GOT3 (cell line): ENCODE measurements at places on chromosomes 12 and 14.
A peak's percentile ranks its signal among the peaks of the same experiment; 100 is the strongest.

GRCh38 chr14:45261209-45261608 is 8.2 kb upstream of the MIS18BP1 start:
- DNase-seq = no peak

DNA sequence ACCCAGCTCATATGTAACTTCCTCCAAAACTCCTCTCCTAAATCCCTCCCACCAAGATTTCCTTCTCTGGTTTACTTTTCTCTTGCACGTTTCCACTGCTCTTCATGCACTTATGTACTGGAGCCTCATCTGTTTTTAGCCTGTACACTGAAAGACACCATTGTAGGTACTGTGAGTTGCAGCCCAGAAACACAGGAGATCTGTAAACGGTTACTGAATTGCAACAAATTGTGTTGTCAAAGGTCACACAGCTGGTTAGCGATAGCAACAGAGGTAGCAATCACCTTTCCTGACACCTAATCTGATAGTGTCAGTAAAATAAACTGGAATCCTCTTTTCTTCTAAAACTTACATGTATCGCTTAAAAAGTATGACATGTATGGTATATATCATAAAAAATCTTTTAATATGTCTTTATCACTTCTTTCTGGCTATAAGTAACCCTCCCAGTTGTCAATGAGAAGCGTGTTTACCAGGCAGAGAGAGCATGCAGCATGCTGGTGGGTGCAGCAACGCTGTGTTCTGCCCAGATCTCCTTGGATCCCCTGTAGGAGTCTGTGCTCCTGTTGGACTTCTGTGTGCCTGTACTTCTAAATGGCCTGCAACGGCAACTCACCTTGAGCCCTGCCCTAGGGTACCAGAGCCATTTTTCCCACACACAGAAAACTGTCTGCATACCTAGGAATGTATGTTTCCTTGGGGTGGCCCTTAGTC is 121.5 kb upstream of the CPM start:
- DNase-seq = no peak

DNA sequence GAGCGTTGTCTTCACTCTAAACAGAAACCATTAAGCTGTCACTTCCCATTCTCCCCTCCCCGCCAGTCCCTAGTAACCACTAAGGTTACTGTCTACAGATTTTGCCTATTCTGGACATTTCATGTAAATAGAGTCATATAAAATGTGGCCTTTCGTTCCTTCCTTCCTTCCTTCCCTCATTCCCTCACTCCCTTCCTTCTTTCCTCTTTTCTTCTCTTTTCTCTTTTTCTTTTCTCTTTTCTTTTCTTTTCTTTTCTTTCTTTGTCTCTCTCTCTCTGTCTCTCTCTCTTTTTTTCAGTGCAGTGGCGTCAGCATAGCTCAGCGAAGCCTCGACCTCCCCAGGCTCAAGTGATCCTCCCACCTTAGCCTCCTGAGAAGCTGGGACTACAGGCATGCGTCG is 37.8 kb downstream of the HCAR2 start:
- DNase-seq = no peak

DNA sequence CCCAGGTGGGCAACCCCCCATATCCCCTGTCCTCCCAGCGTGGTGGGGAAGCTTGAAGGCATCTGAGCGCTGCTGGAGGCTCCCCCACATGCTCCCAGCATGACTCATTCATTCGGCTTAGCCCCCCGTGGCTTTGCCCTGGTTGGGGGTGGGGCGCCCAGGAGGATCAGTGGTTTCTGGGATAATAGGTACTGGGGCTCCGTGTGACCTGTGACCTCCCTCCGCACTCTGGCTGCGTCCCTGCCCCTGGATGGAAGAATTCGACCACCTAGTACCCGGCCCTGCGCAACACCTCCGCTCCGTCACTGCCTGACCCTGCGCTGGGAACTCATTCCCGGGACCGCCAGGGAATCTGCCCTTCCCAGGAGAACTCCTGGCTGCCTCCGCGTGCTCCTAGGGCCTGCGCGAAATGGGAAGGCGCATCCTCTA is 120.1 kb downstream of the AACS start:
- DNase-seq = no peak

GRCh38 chr12:67594888-67595287 is 53.7 kb upstream of the DYRK2 start:
- no peak for DNase-seq

DNA sequence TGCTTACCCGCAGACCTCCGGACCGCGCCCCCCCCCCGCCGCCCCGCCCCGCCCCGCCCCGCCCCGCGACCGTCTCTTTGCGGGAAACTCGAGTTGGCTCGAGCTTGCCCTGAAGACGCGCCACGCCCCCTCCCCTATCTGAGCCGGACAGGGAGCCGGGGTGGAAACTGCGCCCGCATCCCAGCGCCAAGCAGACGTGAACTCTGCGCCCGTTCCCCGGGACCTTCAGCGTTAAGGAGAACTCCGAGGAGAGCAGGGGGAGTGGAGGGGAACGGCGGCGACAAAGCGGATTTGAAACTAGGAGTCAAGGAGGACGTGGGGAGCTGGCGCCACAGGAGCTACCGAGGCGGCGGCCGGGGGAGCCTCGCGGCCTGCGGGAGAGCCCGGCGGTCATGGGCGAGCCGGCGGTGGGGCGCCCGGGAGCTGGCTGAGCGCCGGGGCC is at the start of gene KCNK13:
KCNK13 (plus strand) TSS at position 310 of the 442 bp plus-strand sequence. CDS start 212 bp downstream, outside the sequence.
- no peak for DNase-seq

DNA sequence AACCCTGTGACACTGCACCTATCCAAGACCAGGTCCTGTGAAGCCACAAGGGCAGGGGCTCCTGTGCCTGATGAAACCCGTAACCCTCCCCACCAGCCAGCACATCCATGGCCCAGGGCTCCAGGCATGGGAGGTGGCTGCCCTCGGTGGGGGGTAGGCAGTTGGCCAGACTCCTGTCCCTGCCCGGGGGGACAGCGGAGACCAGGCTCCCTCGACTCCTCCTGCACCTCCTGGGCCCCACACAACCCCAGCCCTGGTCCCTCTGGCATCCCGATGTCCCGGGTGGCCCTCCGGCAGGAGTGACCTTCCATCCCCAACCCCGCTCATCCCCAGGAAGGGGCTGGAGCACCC is 11.4 kb downstream of the AKT1 start:
- DNase-seq = no peak

GRCh38 chr12:51262758-51263177 is 7.4 kb downstream of the SMAGP start:
- DNase-seq = peak; percentile 23

DNA sequence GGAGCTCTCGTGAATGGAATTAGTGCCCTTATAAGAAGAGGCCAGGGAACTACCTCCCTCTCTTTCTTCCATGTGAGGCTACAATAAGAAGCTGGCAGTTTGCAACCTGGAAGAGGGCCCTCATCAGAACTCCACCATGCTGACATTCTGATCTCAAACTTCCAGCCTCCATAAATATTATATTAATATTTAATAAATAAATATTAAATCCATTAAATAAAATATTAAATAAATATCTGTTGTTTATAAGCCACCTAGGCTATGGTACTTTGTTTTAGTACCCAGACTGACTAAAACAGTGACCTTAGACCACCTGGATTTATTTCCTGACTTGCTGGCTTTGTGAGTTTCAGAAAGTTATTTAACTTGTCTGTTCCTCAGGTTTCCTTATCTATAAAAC is 49.9 kb downstream of the ZNF641 start:
- DNase-seq = no peak

GRCh38 chr12:75581515-75581914 is 70.1 kb upstream of the KRR1 start:
- DNase-seq = no peak

DNA sequence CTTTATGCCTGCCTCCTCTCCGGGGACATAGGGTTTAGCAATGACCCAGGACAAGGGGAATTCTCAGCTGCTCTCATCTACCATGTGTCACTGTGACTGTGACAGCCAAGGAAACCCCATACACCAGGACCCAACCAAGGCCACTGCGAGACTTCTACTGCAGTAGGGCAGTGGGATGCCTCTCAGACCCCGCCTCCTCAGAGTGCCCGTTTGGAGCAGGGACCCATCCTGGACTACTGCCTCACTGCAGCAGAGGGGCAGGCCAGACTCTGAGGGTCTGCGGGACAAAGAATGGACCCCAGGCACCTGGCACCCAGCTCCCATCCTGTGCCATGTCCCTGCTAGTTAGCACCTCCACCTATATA is 71.3 kb upstream of the DDX11 start:
- DNase-seq = no peak

DNA sequence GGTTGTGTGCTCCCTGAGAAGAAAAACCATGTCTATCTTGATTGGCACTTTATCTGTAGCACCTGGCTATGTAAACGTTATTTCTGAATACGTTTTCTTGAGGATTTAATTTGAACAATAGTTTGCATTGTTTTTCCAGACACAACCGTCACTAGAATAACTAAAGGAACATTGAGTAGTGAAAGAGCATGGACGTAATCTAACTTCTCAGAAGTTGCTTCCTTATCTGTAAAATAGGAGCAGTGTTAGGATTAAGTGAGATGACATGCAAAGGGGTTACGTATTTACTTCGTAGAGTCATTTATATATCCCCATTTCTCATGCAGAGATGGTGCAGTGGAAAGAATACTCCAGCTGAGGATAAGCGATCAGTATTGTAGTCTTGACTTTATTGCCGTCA is 8.1 kb downstream of the AEBP2 start:
- no peak for DNase-seq

DNA sequence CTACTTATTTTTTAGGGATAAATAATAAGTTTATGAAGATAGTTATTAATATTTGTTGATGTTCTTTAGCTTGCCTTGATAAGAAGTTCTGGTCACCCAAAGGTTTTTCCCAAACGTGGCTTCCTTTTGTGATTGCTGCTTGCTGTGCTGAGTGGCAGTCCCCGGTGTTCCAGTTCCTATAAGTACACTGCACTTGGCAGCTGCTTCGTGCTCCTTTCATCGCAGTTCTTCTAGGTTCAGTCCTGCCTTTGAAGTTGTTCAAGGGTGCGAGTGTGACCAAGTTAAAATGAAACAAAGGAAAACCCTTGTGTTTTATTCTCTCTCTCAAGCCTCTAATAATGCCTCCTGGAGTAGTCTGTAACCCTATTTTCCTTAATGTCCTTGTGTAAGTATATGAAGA is 128.5 kb upstream of the ATF1 start:
- no peak for DNase-seq

- no peak for DNase-seq
These were observed 882.3 kb downstream of the RPS29 start for GRCh38 chr14:48703728-48704467.

- no peak for DNase-seq
These were observed 49.3 kb downstream of the TMEM30B start for GRCh38 chr14:61231810-61232209.

GRCh38 chr14:55248411-55248810 is 22.8 kb upstream of the FBXO34 start:
- DNase-seq = no peak

- no peak for DNase-seq
These were observed 219.8 kb downstream of the RPS29 start for GRCh38 chr14:49366416-49366815.

- DNase-seq = no peak
These were observed 1076.1 kb downstream of the VRK1 start for GRCh38 chr14:97873291-97873690.

DNA sequence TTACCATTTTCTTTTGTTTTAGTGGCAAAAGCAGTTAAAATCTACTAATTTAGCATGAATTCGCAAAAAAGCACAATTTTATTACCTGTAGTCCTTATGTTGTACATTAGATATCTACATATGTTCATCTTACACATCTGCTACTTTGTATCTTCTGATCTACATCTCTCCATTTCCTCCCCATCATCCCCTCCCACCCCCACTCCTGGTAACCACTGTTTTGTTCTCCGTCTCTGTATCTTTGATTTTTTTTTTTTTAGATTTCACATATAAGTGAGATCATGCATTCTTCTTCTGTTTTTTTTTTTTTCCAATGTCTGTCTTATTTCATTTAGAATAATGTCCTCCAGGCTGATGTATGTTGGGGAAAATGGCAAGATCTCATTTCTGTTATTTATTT is 922.7 kb downstream of the VRK1 start:
- no peak for DNase-seq

DNA sequence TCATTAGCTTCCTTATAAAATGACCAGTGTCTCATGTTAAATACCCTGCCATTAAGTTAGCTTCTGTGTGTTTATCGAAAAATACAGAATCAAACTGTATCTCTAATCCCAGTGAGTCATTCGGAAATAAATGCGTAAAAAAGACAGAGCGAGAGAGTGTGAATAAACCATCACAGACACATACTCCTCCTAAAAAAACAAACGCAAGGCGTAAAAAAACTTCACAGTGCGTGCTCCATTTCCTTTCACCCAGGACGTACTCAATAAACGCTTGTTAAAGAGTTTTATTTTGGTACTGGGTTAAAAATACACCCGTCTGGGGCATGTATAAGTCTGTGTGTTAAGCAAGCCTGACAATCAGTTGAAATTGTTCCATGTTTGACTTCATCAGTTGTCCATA is 58.8 kb upstream of the ISM2 start:
- DNase-seq = no peak

DNA sequence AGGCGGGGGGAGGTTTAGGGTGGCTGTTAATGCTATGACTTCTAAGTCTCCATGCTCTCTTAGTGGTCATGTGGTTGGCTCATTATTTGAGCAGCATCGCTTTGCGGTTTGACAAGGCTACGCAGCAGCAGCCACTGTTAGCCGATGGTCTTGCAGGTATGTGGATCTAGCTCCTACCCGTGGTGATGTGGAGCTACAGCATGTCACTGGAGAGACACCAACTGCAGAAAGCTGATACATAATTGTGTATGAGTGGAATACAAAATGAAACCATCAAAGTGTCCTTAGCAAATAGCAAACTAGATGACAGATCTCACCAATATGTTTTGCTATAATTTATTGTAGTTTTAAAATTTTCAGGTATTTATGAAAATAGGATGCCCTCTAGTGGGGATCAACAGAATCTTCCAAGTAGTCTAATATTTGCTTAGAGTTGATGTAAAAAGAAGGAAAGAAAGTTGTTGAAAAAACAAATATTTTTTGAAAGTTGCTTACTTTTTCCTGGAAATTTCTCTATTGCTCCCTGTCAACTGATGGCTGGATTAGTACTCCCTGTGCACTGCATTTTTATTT is 94.9 kb downstream of the NAV3 start:
- no peak for DNase-seq

GRCh38 chr12:49636574-49636973 is 13.2 kb downstream of the PRPF40B start:
- no peak for DNase-seq

DNA sequence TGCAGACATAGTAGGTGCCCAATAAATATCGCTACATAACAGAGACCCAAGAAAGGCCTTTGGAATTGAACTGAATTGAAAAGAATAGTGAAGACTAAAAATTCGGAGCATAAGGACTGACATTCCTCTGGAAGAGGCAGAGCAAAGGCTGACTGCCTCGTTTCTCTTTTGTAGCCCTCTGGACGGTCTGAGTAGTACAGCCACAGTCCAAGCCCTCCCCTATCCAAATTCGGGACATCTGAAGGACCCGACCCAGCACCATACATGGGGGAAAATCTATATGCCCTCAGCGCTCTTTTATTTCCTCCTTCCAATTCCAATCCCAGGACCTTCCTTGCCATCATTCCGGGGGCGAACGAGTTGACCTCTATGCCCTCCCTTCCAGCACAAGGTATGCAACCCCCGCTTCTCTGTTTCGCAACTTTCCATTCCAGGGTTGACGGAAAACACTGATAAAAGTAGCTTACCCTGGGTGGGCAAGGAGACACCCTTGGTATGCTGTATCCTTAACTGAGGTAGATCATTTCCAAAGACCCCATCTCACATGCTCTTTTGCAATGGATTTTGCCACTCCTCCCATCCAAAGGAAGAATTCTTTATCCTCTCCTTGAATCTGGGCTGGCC is 127.4 kb upstream of the MAP1LC3B2 start:
- no peak for DNase-seq
